Osteoblast (primary cell): ENCODE measurements at places on chromosomes 12 and 14. TPM values are rescaled to one million over a fixed set of nuclear protein-coding genes. Genes with fewer than 3 reads are reported as not detected.

- H3K27me3 ChIP-seq, result no peaks in the 10 kb centered on the region
- no peak overlapping the region for H3K4me3 ChIP-seq
- H3K36me3 ChIP-seq, result no peaks in the 10 kb centered on the region
- peaks cover 13% of the 10 kb centered on the region for H3K4me1 ChIP-seq
- peak; percentile 38 for DNase-seq
These were observed 11.4 kb downstream of the GPR19 start for GRCh38 chr12:12684375-12685106.

DNA sequence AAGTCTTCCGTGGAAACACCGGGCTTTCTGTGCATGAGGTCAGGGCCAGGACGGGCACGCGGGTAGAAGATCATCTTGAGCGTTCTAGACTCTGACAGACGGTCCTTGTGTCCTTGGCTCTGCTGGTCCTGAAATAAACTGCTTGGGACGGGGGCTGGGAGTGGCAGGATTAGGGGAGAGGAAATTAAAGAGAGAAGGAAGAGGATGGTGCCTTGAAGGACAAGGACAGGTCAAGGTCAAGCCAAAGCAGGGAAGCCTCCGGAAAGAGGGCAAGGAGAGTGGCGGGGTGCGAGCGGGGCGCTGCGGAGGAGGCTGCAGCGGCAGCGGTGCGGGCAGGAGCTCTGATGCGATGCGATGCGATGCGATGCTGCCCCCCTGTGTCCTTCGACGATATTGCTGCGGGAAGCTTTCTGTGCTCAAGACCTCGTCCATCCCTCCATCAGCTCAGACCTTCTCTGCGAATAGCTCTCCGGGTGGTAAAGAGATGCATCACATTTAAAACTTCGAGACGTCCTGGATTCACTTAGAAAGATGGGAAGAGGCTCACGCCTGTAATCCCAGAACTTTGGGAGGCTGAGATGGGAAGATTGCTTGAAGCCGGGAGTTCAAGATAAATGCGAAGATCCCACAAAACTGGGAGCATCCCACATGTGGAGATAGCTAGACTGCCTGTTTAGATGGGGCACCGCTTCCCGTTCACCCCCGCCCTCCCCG lies 110.1 kb upstream of the TMEM132D start:
- H3K36me3 ChIP-seq, result no peaks in the 10 kb centered on the region
- H3K27ac ChIP-seq, result no peak overlapping the region
- no peak overlapping the region for H3K4me3 ChIP-seq
- no peaks in the 10 kb centered on the region for H3K4me1 ChIP-seq
- DNase-seq, result peak; percentile 90

The RHEBL1 gene
- 0.72 and 0.88 TPM in 2 replicates for total RNA-seq

The TEX52 gene
- not detected in 2 replicates for total RNA-seq

The RBM25 gene
- 32.9 and 33.6 TPM in 2 replicates for total RNA-seq

The FAM181A gene
- total RNA-seq, result not detected in 2 replicates

The AVPR1A gene
- not detected in 2 replicates for total RNA-seq
